ENCODE measurements at places on chromosomes 3 and 15. TPM values are rescaled to one million over a fixed set of nuclear protein-coding genes. Genes with fewer than 3 reads are reported as not detected.

CCDC13 gene
- 0.41 TPM for total RNA-seq

EIF4E3 gene
- total RNA-seq: 5.2 TPM

PLCB2 gene
- total RNA-seq: 71.3 TPM

COLQ gene
- 2.1 TPM for total RNA-seq

NPHP3 gene
- total RNA-seq: 30.0 TPM

GPR171 gene
- total RNA-seq: not detected

PPP2R3A gene
- 19.3 TPM for total RNA-seq

SQOR gene
- 3.8 TPM for total RNA-seq

CSTA gene
- not detected for total RNA-seq

KCNMB3 gene
- total RNA-seq: 3.8 TPM

SAMD7 gene
- total RNA-seq: not detected

All from endothelial cell (in vitro differentiated cells).